ENCODE measurements at places on chromosomes 1 and 21.

DNA sequence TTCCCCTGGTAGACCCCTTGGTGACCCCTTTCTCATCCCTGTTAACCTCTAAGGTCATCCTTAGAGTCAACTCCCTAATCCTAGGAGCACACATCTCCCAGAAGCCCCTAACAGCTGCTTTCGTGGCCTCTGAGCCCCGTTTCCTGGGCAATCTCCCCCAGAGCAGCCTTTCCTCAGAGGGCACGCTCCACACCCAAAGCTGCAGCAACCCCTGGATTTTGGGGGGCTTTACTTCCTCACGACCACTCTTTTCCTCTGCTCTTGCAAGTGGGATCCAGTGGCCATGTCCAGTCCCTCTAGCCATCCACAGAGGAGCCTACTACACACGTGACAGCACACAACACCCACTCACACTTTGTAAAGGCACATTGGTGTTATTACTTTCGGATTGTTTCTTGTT lies 13.8 kb downstream of the ABCA4 start:
- DNase-seq, result no peak

- no peak for DNase-seq
Observed at GRCh38 chr1:90824551-90824950, 107.4 kb upstream of the BARHL2 start.

DNA sequence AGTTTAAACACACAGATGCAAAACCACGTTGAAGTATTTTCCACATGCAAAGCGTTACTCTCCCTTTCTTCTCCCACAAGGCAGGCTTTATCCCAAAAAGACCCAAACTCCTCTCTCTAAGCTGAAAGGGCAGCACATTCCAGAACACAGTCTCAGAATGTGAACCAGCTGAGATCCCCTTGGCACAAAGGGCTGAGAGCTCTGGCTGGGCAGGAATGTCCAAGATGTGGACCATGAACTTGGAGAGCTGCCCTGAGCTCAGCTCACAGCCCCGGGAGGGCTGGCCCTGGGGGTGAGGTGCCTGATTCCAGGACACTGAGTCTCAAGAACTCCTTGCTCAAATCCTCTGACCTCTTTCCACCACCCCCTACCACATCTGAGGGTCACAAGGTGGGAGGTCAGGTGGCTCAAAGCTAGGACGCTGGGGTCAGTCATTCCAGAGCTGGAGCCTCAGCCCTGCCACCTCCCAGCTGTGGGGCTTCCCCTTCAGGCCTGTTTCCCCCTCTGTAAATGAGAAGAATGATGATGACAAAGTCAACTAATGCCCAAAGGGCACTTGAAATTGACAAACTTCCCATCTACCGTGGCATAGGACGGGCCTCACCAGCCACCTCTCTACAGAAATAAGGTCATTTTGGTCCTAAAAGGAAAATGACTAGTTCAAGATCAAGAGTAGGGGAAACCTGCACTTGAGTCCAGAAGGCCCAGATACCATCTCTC lies 11.5 kb downstream of the ALDH4A1 start:
- no peak for DNase-seq

- DNase-seq, result no peak
Observed at GRCh38 chr1:31238986-31239613, 587 bp downstream of the NKAIN1 start.

GRCh38 chr1:31939484-31940329 lies 1.5 kb upstream of the PTP4A2 start:
- no peak for DNase-seq

DNA sequence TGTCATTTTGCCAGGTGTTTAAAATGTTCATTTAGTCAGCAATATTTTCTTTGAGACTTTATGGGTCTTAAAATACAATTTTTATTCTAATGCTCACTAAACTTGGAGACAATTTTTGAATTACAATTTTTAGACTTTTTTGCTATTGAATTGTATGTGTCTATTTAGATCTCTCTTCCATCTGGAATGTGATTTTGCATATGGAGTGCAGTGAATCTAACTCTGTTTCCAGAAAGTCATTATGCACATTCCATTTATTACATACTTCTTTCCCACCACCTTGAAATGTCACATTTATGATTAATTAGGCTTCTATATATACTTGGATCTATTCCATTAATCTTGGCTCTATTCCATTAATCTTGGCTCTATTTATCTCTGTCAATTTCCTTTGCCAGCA lies 5.6 kb upstream of the TSPEAR start:
- DNase-seq, result no peak

DNA sequence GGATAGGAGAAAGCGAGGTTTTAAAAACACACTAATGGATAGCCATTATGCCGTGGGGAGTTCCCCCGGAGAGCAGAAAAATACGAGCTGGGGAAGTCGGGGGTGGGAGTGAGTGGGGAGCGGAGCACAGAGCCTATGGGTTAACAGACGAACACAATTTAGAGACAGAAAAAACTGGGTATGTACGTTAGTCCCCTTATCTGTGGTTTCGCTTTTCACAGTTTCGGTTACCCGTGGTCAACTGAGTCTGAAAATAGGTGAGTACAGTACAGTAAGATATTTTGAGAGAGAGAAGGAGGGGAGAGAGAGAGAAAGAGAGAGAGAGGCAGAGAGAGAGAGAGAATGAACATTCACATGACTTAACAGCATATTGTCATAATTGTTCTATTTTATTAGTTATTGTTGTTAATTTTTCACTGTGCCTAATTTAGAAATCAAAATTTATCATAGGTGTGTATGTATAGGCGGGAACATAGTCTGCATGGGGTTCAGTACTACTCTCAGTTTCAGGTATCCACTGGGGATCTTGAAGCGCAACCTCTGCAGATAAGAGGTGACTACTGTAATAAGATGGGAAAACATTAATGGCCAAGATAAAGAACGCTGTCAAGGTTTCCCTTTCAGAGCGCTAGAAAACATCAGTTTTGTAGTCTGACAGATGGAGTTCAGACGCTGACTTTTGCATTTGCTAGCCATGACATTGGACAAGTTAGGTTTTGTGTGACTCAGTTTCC lies 125.6 kb upstream of the LMO4 start:
- DNase-seq, result no peak
